Nucleus accumbens (tissue), 56 donors: ENCODE measurements at places on chromosomes 4 and X.

DNA sequence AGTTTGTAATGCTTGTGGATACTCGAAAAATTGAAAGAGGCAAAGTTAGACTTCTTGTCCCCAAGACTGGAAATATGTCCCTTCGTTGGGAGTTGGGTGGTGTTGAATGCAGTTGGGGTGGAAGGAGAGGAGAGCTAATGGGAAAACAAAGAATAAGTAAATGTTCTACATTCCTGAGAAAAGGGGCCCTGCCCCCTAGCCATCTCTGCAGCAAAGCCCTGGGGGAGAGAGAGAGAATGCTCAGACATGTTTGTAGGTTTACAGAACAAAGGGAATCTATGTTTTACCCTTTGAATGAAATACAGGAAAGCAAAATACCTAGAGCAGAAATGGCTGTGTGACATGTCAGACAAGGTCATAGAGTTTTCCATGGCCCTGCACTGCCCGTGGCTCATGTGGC is 88.1 kb downstream of the RASL11B start:
- DNase-seq: no peak

DNA sequence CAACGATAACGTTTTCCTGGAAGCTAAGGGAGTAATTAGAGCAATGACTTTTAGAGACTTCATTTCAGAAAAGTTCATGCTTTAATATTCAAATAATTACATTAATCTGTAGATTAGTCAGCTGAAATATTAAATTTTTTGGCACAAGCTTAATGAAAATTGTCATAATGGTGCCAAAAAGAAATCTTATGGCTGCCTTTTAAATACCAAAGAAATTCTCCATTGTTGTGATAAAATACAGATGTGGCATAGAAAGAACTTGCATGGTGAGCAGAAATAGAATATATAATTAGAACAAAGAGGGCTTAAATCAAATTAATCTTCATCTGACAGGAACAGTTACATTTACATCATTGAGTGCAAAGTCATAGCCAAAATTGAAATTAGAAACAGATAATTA is 263.5 kb downstream of the AFF2 start:
- DNase-seq: no peak

DNA sequence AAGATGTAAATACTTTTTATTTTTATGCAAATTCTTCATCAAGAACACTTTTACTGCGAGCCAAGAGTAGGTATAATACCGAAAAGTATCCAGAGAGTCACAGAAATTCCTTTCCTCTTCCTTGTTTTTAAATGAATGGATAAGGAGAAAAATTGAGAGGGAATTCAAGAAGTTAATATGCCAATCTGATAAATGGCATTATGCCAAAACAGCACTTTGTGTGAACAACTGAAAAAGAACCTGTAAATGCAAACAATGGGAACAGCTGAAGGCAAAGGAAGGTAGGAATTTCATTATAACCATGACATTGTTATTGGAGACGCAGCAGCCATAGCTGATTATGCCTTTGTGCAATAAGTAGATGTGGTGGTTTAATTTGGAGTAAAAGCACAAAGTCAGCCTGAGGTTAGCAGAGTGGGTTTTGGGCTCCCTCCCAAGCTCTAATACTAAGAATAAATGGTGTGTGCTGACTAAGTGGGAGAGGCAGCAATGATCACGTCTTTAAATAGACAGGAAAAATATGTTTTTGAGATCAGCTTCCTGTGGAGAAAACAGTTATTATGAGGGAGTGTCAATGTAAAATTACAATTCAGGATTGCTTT is 209.8 kb upstream of the NDST4 start:
- no peak for DNase-seq

GRCh38 chr4:1042352-1043055 is 31.1 kb downstream of the FGFRL1 start:
- no peak for DNase-seq

DNA sequence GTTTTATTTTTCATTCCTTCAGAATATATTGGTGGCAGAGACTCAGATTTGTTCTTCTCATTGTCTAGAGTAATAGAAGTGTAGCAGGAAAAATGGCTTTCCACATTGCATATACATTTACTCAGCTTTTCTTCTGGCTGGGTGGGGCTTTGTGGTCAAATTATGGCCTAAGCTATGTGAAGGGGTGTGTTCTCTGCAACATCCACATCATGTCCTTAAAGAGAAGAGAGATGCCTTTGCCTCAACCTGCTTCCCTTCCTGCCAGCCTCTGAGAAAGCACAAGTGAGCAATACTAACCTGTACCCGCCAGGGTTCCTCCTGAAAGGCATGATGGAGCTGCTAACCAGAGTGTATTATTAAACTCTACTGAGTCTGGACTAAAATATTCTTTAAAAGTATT is 695.6 kb upstream of the FAM241A start:
- DNase-seq: no peak

DNA sequence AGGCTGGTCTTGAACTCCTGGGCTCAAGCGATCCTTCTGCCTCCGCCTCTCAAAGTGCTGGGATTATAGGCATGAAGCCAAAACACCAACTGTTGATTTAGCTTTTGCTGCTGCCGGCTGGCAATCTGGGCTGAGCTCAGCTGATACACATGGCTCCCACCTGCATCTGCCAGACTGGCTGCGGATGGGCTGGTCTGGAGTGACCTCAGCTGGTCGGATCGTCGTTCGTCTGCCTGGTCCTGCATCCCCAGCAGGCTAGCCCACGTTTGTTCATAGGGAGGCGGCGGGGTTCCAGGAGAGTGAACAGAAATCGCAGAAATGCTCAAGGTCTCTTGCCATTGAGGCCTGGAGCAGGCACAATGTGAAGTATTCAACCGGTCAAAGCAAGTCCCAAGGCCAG is 74.4 kb upstream of the DDX3X start:
- no peak for DNase-seq

DNA sequence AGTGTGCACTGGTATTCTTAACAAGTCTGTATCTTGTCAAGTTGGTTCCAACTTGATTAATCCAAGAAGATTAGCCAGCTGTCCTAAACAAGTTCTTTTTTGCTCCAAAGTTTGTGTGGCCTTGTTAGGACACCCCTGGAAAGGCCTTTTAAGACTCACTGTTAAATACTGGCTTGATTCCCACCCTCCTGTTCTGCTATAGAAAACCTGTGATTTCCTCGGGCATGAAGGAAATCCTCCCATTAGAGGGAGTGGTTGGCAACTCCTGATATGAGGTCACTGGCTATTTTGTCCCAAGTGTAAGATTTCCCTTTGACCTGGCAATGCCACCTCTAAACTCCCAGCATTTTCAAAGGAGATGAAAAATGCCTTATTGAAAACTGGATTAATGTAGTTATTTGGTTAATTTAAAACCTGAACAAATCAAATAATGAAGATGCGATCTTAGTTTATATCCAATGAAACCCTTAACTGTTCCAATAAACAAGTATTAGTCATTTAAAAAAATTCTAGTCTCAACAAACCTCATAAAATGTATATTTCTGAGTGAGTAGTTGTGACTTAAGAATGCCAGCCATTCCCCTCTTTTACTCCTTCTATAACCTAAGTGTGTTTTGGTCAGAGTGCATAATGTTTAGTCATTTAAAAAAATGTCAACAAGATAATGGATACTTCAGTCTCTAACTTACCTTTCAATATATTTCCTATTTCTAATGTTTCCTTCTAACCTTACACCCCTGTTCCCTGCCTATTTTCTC is 94.4 kb downstream of the NPNT start:
- DNase-seq: no peak

DNA sequence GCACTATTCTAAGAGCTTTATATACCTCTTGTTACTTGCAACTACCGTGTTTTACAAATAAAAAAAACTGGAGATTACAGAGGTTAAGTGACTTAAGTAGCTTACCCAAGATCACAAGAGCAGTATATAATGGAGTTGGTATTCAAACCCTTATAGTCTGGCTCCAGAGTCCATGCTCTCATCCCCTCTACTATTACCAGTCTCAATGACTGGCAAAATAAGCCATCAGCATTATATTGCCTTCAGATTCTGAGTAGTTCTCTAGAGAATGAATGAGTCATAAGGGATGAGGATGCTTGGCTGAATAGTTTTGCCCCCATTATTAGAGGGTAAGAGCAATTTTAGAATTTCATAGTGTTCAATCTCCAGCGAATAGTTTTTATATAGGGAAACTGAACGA is 170.1 kb upstream of the ATOH1 start:
- DNase-seq: no peak

- no peak for DNase-seq
Measured at GRCh38 chr4:147017081-147017480, 71.4 kb upstream of the TTC29 start.

DNA sequence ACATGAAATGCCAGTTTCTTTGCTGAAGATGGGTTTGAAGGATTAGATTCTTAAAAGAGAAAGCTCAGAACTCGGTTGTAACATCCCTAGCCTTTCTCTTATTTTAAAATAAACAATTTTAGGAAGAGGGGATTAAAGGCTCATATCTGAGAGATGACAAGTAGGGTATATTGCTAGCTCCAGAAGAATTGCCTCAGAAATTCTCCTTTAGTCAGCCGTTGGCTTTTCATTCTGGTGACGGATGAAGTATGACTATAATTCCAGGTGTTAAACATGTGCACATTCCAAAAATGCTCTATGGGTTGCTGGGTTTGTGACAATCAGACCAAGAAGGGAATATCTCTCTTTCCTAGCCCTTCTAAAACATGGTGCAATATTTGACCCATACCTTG is 17.8 kb downstream of the DKK2 start:
- DNase-seq: no peak

DNA sequence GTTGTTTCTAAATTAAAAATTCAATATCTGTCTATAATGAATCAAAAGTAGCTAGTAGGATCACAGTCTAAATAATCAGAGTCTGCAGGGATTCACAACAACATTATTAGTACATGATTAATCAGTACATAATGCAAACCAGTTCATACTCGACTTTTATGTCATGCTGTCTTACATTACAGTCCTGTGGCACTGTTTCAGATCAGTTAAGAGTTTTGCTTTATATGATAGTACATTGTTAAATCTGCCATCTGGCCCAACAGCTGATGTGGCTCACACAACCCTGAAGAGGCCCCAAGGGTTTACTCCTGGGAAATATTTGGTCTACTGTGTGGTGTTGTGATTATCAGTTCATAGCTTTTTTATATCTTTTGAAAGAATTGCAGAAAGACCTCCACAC is 247.1 kb upstream of the ETNPPL start:
- no peak for DNase-seq
